GM04504 (cell line): ENCODE measurements at places on chromosomes 7 and 10.

GRCh38 chr10:130746311-130746710, 565.2 kb downstream of the TCERG1L start:
- DNase-seq = no peak

DNA sequence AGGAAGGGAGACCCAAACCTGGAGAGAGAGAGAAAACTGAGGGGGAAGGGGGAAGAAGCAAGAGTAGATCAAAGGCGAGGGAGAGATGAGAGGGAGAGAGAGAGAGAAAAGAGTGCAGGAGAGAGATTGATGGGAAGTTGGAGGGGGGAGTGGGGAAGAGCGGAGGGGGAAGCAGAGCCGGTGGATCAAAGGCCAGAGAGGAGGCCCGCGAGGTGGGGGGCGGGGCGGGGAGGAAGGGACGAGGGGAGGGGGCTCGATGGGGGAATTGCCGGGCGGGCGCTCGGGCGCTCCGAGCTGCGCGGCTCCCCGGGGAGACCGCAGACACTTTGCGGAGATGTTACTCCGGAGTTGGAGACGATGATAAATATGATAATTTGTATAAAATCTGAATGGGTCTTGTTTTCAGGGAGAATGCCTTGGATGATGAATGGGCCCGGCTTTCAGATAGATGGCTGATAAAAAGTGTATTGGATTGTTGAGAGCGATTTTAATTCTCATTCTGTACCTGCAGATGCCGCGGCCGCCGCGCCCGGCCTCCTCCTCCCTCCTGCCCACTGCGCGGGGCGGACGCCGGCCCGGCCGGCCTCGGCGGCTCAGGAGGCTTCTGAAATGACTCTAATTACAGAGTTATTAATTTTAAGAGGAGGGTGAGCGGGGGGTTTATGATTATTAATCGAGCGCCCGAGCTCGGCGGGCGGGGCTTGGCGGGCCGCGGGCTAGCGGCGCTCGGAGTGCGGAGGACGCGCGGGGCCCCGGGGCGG, 21.4 kb upstream of the PAX2 start:
- DNase-seq = no peak

DNA sequence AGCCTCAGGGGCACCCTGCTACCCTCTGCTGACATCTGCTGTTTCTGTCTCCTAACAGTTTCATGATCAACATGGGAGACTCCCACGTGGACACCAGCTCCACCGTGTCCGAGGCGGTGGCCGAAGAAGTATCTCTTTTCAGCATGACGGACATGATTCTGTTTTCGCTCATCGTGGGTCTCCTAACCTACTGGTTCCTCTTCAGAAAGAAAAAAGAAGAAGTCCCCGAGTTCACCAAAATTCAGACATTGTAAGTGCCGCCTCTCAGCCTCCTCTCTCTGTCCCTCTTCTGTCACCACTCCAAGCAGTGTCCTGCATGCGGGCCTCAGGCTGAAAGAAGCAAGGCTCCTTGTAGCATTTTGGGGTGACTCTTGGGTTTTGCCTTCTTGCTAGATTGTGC, 39.0 kb downstream of the POR start:
- DNase-seq = no peak

DNA sequence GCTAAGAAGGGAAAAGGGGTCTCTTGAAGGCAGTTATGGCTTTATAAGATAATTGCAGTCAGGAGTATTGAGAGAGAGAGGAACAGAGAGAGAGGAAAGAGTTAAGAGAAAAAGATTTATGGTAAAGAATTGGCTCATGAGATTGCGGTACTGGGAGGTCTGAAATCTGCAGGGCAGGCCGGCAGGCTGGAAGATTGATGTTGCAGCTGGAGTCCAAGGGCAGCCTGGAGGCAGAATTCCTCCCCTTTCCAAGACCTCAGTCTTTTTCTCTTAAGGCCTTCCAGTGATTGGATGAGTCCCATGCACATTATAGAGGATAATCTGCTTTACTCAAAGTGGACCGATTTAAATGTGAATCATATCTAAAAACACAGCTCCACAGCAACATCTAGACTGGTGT, 68.4 kb downstream of the HACD1 start:
- no peak for DNase-seq

DNA sequence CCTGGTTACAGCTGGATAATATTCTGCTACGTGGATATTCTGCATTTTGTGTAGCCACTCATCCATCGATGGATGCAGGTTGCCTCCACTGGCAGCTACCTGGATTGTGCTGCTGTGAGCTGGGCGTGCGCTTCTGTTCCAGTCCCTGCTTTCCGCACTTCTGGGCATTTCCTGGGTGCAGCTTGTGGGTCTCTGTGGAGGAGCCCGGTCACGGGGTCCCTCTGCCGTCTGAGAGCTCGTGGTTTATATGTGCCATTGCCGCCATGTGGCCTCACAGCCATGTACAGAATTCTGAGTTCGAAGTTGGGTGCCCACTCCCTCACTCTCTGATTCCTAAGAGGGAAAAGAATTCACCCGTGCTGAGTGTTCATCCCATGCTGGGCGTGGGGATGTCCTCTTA, 38.3 kb downstream of the JAKMIP3 start:
- DNase-seq = no peak

GRCh38 chr10:13993169-13993568, 337.6 kb downstream of the FRMD4A start:
- peak; percentile 67 for DNase-seq

DNA sequence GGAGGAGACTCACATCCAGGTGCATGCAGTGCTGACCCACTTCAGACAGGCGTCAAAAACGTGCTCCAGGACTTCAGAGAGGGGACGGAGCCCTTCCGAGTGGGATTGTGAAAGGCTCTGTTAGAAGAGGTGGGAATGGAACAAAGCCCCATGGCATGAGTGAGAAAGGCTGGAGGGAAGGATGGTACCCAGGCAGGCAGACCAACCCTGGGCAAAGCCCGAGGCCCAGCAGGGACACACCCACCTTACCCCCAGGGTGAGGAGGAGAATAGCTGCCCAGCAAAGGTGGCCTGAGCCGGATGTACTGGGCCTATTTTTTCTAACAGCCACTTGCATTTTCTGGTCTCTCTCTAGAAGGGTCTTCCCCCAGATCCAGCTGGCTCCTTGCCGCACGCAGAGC, 14.8 kb downstream of the CHAT start:
- no peak for DNase-seq

- DNase-seq = peak; percentile 11
Observed at GRCh38 chr7:1725199-1725690, 55.2 kb downstream of the ELFN1 start.

DNA sequence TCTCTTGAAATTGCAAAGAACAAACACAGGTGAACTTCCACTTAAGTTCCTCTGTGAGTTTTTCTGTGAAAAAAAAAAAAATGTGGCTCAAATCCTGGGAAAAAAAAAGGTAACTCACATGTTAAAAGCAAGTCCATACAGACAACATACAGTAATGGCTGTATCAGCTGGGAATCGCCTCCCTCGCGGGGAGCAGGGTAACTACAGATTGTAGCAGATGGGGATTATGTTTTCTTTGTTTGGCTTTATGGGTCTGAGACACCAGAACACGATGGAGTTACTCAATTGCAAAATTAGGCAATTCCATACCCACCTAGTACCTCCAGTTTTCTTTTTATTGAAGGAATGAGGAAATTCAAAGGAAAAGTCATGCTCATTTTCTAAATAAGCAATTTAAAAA, 42.3 kb downstream of the FEZF1 start:
- no peak for DNase-seq

DNA sequence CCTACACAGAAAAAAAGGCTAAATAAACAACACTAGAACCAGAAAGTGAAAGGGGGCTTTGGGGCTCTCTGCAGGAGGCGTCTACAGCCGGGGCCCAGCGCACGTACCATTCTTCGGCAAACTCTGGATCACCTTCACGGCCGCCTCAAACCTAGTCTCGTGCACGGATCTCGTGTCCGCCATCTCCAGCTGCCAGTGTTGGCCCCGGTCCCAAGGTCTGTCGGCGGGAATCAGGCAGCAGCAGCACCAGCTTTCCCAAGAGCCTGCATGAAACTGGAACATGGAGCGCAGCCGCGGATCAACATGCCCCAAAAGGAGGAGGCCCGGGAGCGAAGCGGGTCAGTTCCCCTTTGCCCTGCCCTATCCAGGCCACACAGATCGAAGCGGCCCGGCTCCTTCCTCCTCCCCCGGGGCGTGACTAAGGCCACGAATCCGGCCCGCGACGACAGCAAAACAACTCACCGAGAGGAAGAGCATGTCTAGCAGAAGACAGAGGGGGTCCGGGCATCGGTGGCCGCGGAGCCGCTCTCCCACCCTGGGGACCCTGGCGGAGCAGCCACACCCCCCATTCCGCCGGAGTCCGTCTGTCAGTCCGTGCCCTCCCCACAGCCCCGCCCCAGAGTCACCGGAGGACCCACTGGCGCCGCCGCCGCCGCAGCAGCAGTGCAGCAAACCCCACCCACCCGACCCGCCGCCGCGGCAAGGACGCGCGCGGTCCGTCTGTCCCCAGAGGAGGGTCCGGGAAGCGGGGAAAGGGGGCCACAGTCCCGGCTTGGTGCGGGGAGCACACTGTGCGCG, at the start of gene ACBD5:
ACBD5 (minus strand) TSS at position 586 of the 798 bp plus-strand sequence; CDS start at position 477, 109 bp downstream.
- DNase-seq = peak; percentile 74

DNA sequence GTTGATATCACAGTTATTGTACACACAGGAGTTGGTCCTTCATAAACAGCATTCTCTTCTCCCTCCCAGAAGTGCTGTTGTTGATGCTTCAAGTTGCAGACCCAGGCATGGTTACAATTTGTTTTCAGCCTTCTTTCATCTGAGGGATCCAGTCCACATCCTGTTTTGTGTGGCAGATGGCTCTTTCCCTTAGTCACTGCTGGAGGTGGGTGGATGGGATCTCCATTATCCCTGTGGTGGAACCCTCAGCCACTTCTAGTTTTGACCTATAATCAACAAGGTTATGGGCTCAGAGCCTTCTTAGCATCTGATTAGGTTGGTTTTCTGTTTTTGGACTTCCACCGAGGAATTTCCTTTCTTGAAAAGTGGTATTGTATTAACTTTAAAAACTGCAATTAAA, 214.2 kb downstream of the SH2D4B start:
- DNase-seq = no peak

- peak; percentile 9 for DNase-seq
Observed at GRCh38 chr7:77651575-77652162, 44.6 kb upstream of the RSBN1L start.

DNA sequence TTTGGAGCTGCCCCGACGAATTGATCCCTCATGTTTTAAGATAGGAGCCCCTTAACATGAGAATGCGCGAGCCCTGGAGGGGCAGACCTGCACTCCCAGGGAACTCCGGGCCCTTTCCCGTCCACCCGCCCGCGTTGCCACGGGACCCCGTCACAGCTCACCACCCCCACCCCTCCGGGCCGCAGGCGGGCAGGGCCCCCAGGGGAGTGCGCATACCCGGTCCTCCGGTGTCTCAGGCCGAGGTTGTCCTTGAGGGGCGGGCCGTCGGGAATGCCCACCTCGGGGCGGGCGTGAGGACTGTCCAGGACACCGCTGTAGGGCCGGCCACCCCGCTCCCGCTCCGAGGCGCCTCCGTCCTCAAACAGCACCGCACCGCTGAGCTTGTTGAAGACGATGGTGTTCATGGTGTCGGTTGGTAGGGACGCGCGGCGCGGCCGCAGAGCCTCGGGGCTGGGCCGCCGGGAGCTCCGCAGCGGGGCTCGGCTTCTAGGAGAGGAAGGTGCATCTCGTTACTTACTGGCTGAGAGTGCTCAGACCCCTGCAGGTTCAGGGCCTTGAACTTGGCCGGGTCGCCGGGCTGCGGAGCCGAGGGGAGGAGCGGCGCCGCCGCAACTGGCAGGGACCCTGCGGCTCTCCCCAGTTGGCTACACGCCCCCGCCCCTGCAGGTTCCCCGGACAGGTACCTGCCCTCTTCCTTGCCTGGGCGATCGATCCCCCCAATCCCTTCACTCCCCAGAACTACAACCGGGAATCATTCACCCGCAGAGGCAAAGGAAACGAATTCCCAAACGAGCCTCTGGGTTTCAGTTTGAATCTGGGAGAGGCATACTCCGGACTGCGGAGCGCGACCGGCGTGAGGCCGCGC, 2.4 kb downstream of the MKX start:
- DNase-seq = no peak

DNA sequence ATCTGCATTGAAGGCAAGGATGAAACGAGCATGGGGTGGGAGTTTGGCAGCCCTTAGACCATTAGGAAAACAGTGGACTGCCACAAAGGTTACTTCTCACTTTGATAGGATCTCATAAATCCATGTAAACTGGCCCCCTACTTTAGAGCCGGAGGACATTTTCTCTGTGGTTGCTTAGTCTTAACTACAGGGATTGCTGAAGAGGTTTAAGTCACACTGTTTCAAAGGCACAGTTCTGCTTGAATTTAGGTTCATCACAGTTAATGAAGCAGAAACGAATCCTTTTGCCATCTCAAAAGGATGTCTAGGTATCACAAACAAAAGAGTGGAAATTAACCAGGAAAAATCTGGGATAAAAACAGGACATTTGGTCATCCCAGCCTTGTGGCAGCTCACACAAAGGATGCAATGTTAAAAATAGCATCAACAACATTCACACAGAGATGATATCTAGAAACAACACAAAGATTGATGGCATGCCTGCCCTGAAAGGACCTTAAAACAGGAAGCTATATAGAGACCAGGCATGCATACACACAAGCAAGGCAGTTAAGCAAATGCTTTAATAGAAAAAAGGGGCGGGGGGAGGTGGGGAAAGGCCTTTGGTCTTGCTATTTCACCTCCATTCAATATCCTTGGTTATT, 74.0 kb downstream of the DOCK4 start:
- no peak for DNase-seq

- DNase-seq = no peak
Observed at GRCh38 chr7:100432621-100433275, 3.1 kb downstream of the MEPCE start.

GRCh38 chr7:163971-164881, 28.1 kb upstream of the FAM20C start:
- DNase-seq = no peak

DNA sequence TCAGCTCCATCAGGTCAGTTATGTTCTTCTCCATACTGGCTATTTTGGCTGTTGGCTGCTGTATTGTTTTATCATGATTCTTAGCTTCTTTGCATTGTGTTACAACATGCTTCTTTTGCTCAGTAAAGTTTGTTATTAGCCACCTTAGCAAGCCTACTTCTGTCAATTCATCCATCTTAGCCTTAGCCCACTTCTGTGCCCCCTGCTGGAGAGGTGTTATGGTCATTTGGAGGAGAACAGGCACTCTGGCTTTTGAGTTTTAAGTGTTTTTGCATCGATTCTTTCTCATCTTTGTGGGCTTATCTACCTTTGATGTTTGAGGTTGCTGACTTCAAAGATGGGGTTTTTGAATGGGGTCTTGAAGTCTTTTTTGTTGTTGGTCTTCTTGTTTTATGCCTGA, 204.6 kb upstream of the FOXP2 start:
- no peak for DNase-seq

DNA sequence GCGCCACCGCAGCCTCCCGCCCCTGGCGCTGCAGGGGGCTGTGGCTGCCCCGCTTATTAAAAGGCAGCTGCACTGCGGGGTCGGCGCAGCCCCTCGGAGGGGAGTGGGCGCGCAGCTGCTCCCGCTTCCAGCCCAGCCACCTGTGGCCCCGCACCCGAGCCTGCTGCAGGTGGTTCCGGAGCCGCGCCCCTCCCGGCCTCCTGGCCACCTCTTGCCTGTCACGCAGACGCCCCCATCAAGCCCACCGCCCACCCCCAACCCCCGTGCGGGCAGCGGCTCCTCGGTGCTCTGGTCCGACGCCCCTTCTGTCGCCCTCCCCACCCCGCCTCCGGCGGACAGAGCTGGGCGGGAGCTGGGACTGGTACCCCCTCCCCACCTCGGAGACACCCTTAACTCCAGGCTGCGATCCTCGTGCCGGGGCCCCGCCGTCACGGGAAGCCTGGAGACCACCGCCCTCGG, 549 bp downstream of the CALY start:
- DNase-seq = no peak
